ENCODE measurements at places on chromosomes 7 and 10. TPM values are rescaled to one million over a fixed set of nuclear protein-coding genes. Genes with fewer than 3 reads are reported as not detected.

DNA sequence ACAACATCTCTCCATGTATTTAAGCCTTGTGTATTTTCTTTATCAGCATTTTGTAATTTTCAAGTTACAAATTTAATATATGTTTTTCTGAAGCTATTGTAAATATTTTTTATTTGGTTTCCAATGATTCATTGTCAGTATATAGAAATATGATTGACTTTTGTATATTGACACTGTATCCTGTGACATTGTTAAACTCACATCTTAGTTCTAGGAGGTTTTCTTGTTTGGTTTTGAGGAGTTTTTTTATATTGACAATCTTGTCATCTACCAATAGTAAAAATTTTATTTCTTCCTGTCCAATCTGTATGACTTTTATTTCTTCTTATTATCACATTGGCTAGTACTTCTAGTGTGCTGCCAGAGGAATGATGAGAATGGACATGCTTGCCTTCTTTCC lies 393.7 kb downstream of the GPAM start:
- DNase-seq: no peak

DNA sequence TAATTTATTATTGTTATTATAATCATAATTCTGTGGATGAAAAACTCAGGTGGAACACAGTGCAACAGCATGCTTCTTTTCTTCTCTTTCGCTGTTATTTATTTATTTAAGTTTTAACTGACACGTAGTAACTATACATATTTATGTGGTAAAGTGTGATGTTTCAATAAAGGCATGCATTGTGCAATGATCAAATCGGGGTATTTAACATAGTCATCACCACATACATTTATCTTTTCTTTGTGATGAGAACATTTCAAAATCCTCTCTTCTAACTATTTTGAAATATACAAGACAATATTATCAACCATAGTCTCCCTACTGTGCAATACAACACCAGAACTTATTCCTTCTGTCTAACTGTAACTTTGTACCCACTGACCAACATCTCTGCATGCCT lies 152.5 kb upstream of the LYZL1 start:
- DNase-seq: no peak

- no peak for DNase-seq
Measured at GRCh38 chr7:92609921-92610518, 19.8 kb upstream of the FAM133B start.

GRCh38 chr7:127948930-127949329 lies 82.3 kb downstream of the LRRC4 start:
- no peak for DNase-seq

DNA sequence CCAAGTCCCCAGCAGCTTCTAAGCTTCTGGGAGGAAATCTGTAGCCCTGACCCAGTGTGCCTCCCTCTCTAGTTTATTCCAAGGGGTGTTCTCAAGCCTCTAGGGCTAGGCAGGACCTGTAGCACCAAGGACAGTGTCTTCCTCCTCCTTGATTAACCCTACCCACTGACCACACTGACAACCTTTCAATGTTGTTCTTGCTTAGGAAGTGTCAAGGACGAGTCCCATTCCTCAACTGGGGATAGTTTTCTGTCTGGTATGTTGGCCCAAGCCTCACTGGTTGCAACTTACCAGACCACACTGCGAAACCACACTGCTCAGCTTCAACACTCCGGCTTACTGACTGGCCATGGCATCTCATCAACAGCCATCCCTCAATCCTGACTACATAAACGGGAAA lies 100.0 kb downstream of the RNF216 start:
- DNase-seq: no peak

DNA sequence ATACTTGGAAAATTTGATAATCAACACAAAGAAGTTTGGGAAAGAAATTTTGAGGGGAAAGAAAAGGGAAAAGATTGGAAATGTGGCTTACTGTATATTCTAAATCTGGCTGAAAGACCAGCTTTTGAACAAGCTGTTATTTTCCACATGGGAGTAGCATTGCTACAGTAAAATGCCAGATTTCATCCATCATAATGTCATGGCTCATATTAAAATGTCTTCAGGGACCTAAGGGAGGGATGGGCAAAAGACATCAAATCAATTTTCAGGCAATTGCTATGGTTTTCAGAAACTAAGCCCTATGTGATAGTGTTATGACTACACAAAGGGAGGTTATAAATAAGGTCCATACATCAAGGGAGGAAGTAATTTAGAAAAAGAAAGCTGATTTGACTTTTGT lies 1116.9 kb upstream of the CELF2 start:
- DNase-seq: no peak

GRCh38 chr7:95730493-95731280 lies 41.7 kb upstream of the DYNC1I1 start:
- no peak for DNase-seq

DNA sequence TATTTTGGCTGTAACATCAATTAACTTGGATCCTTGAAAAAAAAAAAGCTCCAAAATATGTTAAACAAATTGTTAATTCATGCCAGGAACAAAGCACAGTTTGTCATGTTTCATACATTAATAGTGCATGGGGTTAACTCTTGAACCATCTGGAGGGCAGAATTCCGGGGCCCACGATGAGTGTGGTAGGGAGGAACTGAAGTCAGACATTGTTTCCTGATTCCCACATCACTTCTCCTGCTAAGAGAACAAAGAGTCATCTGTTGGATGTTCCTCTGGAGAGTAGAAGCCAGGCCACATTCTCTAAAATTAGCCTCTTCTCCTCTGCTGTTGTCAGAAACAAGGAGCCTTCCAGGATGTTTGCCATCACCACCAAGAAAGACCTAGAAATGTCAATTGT lies 54.6 kb downstream of the TMEM178B start:
- no peak for DNase-seq

- DNase-seq: no peak
Measured at GRCh38 chr7:128231021-128231420, 10.1 kb upstream of the LEP start.

DNA sequence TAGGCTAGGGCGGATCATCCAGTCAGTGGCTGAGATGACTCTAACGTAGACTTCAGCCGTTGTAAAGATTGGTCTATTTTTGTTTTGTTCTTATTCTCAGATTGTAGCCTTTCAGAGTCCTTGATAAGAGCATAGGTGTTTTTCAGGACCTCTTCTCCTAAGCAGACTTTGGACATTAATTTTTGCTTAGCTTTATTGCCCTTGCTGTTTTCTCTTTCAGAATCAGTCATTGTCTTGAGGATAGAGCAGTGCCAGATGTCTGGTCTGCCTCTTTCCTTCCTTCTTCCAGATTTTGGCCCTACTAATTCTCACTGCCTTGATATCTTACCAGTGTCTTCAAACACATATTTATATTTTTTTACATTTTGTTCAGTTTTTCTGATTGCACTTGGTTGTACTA lies 49.5 kb downstream of the C1GALT1 start:
- no peak for DNase-seq

GRCh38 chr7:96784597-96784996 lies 75.0 kb upstream of the SEM1 start:
- no peak for DNase-seq

DNA sequence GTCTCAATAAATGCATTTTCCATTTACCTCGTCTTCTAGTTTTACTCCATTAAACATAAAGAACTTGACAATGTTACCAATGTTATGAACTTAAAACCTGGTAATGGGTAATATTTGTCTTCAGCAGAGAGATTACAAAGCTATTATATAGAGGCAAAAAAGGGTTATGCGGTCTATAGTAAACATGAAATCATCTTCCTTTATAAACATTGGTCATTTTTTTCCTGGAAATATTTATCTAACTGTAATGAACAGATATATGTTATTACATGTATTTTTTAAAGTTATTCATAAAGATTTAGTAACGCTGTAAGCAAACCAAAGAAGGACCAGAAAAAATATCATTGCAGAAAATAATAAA lies 1.3 kb downstream of the VWDE start:
- no peak for DNase-seq

- DNase-seq: no peak
Measured at GRCh38 chr10:29735628-29736365, 101.0 kb upstream of the SVIL start.

GRCh38 chr7:154451480-154452457 lies 399.6 kb downstream of the DPP6 start:
- no peak for DNase-seq

DNA sequence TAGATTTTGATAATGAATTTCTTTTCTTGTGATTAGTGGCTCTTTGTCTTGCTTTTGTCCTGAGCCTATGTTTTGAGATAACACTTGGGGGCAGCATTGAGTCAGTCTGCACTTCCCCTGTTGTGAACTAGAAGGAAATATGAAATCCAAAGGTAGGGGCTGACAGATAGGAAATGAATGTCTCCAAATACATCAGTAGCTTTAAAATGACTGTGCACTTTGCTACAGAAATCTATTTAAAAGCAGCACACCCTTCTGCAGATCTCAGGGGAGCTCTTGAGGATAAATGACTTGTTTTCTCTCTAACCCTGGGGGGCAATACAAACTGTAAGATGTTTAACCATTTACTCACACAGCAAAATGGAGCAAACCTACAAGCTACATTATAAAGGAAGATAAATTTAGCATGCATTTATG lies 176.0 kb upstream of the MYO3A start:
- DNase-seq: no peak

DNA sequence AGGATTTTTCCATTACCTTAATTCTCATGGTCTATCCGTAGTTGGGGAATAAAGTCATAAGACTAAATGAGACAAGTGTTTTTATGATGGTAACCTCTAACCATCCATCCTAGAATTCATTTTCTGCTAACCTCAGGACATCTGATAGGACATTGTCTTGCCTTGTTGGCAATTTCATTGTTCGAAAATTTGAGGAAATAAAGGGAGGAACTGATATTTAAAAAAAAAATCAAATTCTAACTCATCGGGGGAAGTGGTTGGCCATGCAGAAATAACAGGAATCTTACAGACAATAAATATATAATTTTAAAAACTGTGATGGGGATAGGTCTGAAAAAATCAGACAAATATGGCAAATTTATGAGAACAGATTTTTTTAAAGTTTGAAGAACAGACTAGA lies 21.7 kb upstream of the RHOBTB1 start:
- DNase-seq: no peak

DNA sequence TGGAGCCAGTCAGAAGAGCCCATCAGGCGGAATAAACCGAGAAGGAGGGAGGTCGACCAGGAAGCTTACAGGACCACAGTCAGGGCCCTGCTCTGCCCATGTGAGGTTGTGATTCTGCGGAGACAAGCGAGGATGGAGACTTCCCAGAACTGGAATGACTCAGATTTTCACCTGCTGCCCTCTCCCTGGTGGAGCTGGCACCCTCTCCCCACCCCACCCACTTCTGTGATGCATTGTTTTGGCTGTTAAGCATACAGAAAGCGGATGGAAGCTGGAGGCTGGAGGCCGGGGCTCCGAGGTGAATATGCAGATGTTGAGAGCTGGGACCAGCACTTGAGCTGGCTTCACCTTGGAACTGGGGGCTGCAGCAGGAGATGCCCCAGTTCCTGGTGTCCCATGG lies 57.4 kb downstream of the NPTX2 start:
- DNase-seq: no peak

DNA sequence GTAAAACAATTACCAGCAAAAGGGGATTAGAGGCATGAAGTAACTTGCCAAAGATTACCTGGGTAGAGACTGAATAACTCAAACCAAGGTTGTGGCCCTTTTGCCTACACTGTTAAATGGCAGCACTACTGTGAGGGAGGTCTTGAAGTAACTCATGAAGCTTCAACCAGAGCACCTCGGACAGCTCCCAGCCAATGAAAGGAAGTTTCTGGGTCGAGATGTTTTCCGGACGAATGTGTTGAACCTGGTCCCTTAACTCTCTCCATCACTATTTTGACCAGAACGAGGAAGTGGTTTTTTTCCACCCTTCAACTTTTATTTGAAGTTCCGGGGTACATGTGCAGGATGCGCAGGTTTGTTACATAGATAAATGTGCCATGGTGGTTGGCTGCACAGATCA lies 133.6 kb upstream of the PRKCQ start:
- no peak for DNase-seq

DNA sequence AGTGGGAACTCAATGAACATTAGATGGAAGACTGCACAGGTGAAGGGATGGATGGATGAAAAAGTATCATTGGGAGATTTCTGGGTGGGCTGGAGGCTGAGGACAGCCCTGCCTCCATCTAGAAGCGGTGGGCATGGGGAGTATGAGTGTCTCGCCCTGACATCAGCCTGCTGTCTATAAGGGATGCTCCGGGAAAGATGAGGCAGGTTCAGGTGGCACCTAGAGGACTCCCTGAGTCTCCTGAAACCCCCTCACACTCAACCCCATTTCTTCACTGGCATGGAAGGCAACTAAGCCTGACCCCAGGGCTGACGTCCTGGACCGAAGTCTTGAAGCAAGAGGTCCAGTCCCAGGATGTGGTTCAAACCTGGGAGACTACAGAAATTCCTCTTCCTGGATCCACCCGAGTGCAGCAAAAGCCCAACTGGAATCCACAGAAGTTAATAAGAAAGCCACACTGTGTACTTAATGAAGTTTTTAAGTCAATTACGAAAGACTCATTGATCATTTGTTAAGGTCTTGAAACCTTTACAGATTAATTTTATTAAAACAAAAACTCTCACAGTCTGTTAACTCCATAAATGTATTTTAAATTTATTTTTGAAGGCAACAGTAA lies 238.8 kb downstream of the EMX2 start:
- no peak for DNase-seq

GRCh38 chr10:11057994-11058393 lies 40.3 kb downstream of the CELF2 start:
- DNase-seq: no peak

DNA sequence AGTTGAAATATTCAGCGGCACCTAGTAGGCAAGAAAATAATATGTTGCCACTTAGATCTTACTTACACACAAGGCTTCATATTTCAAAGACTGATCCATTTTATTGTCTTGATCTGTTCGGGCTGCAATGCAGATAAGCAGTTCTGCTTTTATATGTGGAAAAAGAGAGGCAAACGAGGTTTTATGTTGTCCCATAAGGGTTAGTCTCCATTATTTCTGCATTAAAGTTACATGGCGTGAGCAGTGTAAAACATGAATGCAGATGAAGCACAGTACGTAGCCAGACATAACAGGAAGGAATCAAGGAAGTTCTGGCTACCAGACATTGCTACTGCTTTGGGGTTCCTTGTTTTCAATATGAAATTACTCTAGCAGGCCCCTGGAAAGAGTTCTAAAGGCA lies 224.8 kb downstream of the BBS9 start:
- DNase-seq: no peak

KCND2 gene
- 1.3 TPM for total RNA-seq

MARVELD1 gene
- 50.3 TPM for total RNA-seq

GPR15LG gene
- not detected for total RNA-seq

MAT1A gene
- total RNA-seq: not detected

GIMAP5 gene
- total RNA-seq: 28.6 TPM

ELAPOR2 gene
- 61.3 TPM for total RNA-seq

GDF10 gene
- total RNA-seq: not detected

PDZD7 gene
- total RNA-seq: 1.2 TPM

SPDYE5 gene
- not detected for total RNA-seq

DRGX gene
- total RNA-seq: not detected

SPDYE1 gene
- not detected for total RNA-seq

GCK gene
- total RNA-seq: 0.41 TPM
